ENCODE measurements at places on chromosomes 2 and 18. TPM values are rescaled to one million over a fixed set of nuclear protein-coding genes. Genes with fewer than 3 reads are reported as not detected.

DNA sequence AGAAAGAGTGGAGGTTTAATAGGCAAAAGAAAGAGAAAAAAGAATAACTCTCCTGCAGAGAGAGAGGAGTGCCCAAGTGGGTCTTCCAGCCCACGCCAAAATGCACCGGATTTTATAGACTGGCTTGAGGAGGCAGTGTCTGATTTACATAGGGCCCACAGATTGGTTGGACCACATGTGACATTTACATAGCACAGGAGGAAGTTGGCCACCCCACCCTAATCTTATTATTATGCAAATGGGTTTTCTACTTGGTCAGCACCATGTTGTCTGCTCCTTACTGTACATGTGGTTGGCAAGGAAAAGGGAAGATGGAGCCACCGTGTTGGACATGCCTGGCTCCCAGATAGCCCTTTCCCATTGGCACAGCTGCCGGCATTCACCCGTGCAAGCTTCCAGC is 56.8 kb downstream of the SP110 start:
- H3K4me1 ChIP-seq: peaks cover 9% of the 10 kb centered on the region
- DNase-seq: no peak
- peaks cover 8% of the 10 kb centered on the region for H3K36me3 ChIP-seq
- H3K4me3 ChIP-seq: no peak overlapping the region

- H3K27ac ChIP-seq: no peak overlapping the region
These were observed 1325.4 kb upstream of the ZEB2 start for GRCh38 chr2:145845207-145845894.

GRCh38 chr2:55391155-55391554 is 28.5 kb downstream of the CCDC88A start:
- no peak overlapping the region for H3K4me3 ChIP-seq
- no peaks in the 10 kb centered on the region for H3K4me1 ChIP-seq
- H3K27ac ChIP-seq: no peak overlapping the region
- no peaks in the 10 kb centered on the region for H3K36me3 ChIP-seq
- no peaks in the 10 kb centered on the region for H3K27me3 ChIP-seq
- DNase-seq: no peak

DNA sequence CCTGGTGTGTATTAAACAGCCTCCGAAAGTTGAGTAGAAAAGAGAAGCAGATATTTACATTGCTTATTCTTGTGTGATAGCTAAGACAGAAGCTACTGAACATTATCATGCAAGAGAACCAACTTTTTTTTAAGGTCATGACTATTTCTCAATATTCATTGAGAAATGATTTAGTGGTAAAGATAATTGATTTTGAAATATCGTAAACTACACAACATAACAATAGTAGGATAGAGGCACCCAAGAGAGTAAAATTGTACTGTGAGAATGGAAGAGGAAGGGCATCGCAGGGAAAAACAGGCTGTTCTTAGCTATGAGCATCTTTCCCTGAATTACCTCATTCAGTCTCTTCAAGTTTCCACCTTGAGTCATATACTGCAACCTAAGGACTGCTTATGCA is 25.2 kb downstream of the HRH4 start:
- H3K4me3 ChIP-seq: no peak overlapping the region
- DNase-seq: no peak
- no peaks in the 10 kb centered on the region for H3K36me3 ChIP-seq
- no peaks in the 10 kb centered on the region for H3K27me3 ChIP-seq

CCDC141 gene
- 69.0 TPM for total RNA-seq
